ENCODE measurements at places on chromosomes 5 and 9.

DNA sequence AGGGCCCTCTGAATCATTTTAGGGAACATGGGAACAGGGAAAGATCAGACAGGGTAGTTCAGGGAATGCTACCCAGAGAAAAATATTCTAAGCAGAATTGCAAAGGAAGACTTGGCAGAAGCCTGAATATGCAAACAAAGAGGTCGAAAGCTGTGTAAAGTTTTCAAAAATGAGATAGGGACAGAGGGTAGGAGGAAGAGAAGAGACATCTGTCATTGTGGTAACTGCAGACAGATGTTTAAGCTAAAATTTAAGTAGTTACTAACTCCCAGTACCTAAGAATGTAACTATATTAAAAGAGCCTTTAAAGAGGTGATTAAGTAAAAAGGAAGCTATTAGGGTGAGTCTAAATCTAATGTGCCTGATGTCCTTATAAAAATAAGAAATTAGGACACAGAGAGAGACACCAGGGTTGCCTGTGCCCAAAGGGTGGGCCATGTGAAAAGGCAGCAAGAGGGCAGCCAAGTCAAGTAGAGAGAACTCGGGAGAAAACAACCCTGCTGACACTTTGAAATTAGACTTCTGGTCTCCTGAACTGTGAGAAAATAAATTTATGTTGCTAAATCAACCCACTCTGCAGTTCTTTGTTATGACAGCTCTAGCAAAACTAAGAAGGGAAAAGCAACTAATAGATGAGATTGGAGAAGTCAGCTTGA is 1647.4 kb upstream of the C9orf72 start:
- no peak for DNase-seq

DNA sequence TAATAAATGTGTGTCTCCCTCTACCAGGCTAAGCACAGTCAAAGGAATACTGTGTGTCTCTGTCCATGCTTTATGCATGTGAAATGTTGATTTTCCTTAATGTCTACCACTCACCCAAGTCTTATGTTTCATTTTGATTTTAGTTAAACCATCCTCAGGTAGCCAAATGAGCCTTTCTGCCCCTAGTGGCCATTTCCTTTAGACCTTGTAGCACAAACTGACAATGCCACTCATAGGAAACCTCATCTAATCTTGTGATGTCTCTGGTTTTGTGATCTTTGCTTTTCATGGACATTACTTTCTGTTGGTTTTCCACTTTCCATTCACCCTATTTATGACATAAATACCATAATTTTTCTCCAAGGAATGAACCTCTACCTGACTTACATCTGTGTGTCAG is 820.8 kb downstream of the MAT2B start:
- no peak for DNase-seq

DNA sequence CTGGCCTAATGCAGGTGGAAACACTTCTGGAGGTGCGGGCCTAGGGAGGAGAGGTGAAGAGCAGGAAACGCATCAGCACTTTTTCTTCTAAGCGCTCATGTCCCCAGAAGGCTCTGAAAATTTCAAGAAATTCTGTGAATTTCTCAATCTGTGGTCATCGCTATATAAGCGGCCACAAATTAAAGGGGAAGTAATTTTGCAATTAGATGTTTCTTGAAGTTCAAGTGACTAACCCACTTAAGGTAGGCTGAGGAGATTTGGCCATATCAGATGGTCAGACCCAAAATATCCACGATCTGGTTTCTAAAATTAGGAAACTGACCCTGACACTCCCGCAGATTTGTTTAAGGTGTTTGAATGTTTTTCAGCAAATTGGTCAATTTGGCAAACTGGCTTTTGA is 16.6 kb upstream of the HMGCR start:
- no peak for DNase-seq

DNA sequence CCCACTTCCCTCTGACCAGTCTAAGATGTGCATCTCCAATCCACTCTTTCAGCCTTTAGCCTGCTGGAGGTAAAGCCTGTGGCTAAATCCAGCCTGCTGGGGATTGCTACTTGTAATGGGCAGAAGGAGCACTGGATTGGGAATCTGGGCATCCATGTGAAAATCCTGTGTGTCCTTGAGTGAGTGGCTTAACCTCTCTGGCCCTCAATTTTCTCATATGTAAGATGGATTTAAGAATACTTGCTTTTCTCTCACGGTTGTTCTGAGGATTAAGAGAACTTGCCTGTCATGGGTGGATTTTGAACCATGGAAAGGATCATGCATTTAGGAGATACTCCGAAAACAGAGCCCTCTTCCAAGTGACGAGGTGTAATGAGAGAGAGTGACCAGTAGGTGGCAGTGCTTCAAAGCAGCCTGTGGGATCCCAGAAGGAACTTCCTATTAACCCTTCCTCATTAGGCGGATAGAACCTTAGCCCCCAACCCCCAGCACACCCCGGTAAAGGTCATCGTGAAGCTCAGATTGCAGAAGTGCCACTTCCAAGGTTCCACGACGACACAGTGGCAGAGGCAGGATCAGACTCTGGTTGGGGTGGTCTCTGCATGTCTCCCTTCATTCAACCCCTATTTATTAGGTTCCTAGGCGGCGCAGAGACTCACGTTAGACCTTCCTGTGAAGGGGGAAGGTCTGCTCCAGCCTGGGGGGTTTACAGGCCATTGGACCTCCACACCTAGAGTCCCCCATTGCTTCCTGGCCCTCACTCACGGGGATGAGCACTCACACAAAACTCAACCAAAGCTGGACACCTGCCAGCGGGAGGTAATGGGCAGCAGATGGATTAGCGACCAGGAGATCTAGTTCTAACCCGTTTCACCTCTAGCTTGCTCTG is 68.7 kb upstream of the ZNF618 start:
- DNase-seq, result peak; percentile 57

DNA sequence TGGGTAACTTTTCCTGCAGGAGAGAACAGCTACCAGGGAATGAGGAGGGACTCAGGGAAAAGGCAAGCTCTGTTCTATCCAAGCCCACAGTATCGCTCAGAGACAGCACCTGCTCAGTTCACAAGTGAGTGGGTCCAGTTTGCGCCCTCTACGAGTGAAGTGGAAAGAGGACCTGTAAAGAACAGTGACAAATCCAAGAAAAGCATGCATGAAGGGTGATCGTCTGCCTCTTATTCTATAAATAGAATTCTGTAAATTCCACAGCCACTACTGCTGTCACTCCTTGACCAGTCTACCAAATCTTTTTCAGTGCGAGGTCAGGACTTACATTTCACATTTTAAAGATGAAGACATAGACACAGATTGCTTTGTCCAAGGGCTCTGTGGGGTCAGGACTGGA is 117.5 kb downstream of the ENTREP1 start:
- DNase-seq, result peak; percentile 84

- no peak for DNase-seq
Observed at GRCh38 chr5:44632344-44632743, 176.4 kb upstream of the MRPS30 start.

GRCh38 chr5:142016556-142016955 is 3.7 kb upstream of the GNPDA1 start:
- peak; percentile 49 for DNase-seq

- DNase-seq, result peak; percentile 58
Observed at GRCh38 chr5:11047030-11047429, 286.0 kb upstream of the DAP start.

- DNase-seq, result no peak
Observed at GRCh38 chr5:171379961-171380360, 7.7 kb upstream of the NPM1 start.

- DNase-seq, result no peak
Observed at GRCh38 chr5:74665273-74665672, 19.8 kb upstream of the HEXB start.

GRCh38 chr9:38292480-38292879 is 100.0 kb upstream of the ALDH1B1 start:
- no peak for DNase-seq

- DNase-seq, result no peak
Observed at GRCh38 chr5:68299575-68299974, 84.0 kb downstream of the PIK3R1 start.

Data from kidney tubule cell (primary cell).